ENCODE measurements at places on chromosomes 2 and 18. TPM values are rescaled to one million over a fixed set of nuclear protein-coding genes. Genes with fewer than 3 reads are reported as not detected.

DNA sequence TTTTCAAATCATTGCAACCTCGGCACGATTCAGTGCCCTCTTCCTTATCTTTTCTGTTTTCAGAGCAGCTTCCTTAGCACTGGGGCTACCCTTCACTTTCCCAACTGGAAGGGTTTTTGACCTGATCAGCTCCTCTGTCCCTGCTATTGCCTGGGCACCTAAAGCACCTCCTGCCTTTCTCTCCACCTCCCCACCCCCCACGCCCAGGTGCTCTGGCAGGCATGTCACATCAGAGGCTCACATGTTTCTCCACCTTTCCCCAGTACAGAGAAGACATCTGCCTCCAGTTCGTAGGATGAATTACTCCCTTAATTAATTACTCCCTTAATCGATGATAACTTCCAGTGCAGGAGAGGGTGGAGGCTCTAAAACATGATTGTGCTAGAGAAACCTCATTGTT is 88.7 kb upstream of the LCLAT1 start:
- DNase-seq: no peak

DNA sequence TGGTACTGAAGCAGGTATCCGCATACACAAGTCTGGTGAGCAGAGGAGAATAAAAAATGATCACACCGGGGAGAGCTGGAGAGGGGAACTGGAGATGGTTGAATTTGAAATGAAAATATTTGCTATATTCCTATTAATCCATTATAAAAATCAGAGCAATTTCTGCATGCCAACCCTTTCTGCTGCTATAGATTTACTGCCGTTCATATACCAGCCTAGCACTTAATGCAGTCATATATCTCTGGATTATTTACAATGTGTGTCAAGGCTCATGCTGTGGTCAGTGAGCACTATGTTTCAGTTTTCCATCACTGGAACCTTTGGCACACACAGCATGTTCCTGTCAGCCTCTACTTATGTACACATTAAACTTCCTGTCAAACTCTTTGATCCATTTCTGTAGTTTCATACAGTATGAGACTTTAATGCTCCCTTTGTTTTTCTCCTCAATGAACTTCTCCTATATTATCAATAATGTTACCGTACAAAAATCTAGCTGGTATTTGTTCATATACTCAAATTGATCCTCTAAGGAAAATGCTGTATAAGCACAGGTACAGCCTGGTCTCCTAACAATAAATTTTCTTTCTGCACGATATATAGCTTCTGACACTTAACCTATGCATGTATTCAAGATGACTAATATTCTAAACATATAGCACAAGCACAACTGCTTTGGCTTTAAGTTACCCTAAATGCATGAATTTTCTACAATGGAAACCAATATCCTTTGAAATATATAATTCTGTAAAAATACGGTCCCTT is 36.7 kb downstream of the FANCL start:
- no peak for DNase-seq

The PPP1CB gene
- total RNA-seq: 283 TPM

- DNase-seq: no peak
These were observed 361.1 kb upstream of the SLC14A2 start for GRCh38 chr18:45253973-45254708.

DNA sequence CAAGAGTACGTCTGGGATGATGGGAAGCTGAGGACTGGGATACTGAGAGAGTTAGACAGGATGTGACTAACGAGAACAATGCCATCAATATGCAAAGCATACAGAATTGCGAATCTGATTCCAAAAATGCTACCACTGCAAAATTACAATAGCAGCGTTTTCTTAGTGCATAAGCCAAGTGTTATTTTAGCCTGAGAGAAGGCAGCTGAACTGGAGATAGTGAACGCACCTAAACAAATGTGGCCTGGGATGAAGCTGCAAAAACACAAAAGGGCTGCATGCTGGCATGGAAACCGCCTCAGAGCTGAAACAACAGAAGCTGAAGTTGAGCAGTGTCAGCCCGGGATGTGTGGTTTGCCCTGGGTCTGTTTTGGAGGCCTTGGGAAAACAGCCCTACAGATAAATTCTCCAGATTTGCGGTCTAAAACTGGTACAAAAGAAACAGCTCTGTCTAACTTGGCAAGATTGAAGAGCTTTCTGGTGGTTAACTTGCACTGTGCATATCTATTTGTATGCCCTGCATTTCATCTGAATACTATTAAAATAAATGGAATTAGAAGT is 45.5 kb downstream of the LYPD6 start:
- DNase-seq: no peak
